ENCODE measurements at places on chromosomes 7 and 10. TPM values are rescaled to one million over a fixed set of nuclear protein-coding genes. Genes with fewer than 3 reads are reported as not detected.

DNA sequence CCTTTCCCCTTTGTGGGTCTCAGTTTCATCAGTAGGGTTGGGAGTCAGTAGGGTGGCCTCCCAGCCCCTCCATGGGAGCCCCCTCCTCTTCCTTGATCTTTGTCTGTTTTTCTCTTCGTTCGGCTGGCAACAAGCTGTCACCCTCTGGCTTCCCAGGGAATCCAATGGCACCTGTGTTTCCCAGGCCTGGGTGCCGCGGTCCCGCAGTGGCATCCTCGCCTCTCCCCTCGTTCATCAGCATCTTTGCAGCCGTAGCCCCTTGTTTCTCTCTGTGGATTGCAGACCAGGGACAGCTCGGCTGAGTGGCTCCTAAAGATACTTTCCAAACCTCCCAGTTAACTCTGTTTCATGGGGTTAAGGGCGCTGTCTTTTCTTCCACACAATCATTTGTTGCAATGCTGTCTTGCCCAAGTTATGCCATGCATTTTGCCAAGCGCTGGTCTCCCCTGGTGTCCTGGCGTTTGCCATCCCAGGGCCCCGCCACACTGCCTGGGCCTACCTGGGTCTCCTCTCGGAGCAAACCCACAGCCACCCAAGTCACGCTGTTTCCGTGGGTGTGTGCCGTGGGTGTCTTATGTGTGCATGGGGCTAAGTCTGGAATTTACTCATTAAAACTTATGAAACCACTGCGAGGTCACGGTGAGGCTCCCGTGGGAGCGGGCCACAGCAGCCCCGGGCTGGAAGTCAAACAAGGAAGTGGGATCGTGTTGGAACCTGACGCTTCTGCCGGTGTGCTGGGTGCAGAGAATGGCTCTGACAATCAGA is 189.4 kb upstream of the SHH start:
- no peak for DNase-seq

GRCh38 chr7:134954197-134955082 is 31.9 kb upstream of the AGBL3 start:
- DNase-seq = no peak

METTL27 gene
- 3.1 TPM for polyA plus RNA-seq

SRGN gene
- 19.2 TPM for polyA plus RNA-seq

HOXA1 gene
- 0.97 TPM for polyA plus RNA-seq

GRCh38 chr7:54189330-54189729 is 352.8 kb upstream of the VSTM2A start:
- DNase-seq = no peak

- DNase-seq = no peak
These were observed 163.9 kb downstream of the TCF7L2 start for GRCh38 chr10:113113918-113114317.

COL28A1 gene
- polyA plus RNA-seq = 1.3 TPM

GRCh38 chr7:103115771-103116170 is 33.1 kb downstream of the NAPEPLD start:
- DNase-seq = no peak

DNA sequence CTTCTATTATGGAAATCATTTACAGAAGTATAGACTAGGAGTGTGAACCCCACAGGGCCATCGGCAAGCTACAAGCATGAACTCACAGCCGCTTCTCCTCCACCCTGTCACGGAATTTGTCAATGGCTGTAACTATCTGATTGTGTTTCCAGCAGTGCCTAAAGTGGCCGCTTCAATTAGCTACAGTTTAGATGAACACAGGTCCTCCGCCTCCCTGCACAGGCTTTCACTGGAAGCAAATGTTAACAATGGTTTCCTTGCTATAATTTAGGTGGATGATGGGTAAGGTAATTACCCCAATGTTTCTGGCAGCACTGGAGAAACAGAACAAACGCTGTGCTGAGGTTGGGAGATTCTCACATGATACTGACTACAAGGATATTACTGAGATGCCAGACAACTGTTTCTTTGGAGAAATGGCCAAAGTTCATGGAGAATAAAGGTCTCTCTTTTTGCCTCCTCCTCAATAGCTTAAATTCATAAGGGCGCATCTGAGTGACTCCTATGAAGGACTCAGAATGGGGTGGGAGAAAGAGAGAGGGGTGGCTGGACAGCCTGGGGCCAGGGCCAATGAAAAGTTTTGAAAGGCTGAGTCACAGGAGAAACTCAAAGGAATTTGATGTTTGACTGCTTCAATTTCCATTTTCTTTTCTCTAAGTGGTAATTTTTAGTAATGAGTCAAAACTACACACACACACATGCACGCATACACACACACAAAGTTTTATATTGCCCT is 78.9 kb downstream of the SVIL start:
- DNase-seq = no peak

TFR2 gene
- 0.82 TPM for polyA plus RNA-seq

DNA sequence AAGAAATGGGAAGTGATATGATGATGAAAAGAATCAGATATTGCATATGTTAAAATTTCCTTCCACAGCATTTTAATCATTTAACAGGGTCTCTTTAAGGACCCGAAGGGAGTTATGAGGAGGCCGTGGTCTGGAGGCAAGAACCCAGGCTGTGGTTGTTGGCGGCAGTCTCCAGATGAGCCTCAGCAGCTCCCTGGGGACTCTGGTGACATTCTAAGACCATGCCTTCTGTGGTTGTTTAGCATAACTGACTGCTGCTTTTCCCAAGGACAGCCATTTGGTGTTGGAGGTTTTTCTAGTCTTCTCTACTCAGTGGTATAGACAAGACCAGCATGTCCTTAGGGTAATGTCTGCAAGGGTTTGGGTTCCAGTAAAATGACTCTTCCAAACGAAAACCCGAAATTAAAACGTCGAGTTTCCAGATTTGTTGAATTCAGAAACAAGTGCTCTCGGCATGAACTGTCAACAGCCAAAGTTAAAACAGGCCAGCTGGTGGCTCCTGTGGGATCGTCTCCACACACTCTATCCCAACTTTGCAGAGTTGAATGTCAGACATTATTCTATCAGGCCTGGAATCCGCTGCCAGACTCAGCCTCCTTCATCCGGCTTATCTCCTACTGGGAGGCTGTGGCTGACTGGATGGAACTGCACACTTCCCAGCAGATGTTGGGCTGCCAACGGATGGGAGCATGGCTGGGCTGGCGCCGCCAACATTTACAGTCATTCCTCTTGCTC is 183.1 kb downstream of the TAX1BP1 start:
- peak; percentile 41 for DNase-seq

DNA sequence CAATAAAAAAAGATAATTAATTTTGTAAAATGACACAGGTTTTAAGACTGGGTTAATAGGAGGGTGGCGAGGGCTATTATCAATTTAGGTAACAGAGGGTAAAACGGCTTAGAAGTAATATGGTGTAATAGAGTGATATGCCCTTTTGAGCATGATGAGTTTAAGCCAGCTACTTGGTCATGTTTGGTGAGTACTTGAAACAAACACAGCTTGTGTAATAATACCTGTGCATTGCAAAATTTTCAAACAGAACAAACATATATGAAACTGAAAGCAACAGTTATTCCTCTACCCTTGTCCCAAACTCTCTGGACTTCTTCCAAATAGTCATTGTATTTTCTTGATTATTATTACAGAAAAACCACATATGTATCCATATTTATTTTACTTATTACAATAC is 241.7 kb downstream of the MAGI2 start:
- DNase-seq = no peak

- no peak for DNase-seq
These were observed 162.9 kb downstream of the MBL2 start for GRCh38 chr10:52609626-52610240.

DNA sequence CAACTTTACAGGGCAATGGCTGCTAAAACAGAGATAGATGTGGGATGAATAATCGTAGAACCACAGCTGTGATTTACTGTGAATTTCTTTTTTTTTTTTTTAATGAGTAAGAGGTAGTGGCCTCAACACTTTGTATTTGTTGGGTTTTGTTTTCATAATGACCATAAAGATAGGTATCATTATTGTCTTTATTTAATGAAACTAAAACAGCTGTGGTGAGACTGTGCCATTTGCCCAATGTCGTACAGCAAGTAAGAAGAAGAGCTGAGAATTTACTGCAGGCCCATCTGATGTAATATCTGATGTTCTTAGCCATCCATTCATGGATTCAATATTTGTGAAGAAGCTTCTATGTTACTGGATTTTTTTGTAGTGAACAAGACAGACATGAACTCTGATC is 271.2 kb downstream of the IPMK start:
- DNase-seq = no peak

GRCh38 chr7:158771213-158771834 is 58.0 kb downstream of the ESYT2 start:
- no peak for DNase-seq

DNA sequence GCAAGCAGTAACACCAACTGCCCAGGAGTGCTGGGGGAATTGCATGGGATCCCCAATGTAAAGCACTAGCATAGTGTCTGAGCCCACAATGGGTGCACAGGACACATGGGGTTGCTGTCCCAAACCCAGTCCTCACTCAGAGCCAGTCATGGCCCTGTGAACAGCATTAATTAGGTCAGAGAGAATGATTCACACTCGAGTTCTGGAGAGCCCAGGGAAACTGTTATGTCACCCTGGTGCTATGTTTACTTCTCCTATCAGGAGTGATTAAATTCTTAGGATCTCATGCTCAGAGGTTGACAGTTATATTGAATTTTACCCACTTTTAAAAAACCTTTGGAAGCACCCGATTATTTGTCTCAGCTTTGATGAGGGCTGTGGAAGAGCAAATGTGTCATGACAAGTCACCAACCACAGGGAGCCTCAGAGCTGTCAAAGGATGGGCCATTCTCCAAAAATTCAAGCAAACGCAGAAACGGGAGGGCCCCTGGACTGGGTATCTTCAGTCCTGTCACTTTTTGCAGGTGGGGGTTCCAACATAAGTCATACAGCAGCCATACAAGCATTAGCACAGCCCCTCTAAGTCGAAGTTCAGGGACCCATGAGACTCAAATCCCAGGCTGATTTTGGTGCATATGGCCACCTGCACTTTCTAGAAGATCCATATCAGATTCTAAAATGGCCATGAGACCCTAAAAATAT is 1.3 kb upstream of the RASSF4 start:
- DNase-seq = no peak

DNA sequence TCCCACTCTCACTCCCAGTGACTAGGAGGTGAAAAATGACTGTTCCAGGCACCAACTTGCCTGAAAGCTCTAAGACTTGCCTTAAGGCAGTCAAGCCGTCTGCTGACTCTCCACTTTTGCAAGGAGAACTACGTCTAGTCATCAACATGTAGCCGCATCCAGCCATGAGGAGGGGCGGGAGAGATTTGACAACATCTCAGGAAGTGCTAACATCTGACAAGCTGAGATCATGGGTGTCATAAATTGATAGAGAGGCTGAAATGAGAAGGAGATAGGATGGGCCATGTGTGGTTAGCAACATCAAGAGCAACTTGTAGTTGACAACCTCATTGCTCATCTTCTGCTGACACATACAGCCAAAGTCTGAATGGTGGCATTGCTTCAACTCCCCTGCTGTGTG is 9.0 kb upstream of the TBXAS1 start:
- DNase-seq = no peak

Measured in muscle of arm (tissue), 14 donors.